Activated naive CD4-positive, alpha-beta T cell treated with anti-CD3 and anti-CD28 coated beads, Interleukin-2, amount 50 U/mL, for 16 hours (primary cell): ENCODE measurements at places on chromosomes 5 and 9.
A peak's percentile ranks its signal among the peaks of the same experiment; 100 is the strongest.

GRCh38 chr5:173334808-173335207 is 6.6 kb upstream of the STC2 start:
- no peak for DNase-seq

DNA sequence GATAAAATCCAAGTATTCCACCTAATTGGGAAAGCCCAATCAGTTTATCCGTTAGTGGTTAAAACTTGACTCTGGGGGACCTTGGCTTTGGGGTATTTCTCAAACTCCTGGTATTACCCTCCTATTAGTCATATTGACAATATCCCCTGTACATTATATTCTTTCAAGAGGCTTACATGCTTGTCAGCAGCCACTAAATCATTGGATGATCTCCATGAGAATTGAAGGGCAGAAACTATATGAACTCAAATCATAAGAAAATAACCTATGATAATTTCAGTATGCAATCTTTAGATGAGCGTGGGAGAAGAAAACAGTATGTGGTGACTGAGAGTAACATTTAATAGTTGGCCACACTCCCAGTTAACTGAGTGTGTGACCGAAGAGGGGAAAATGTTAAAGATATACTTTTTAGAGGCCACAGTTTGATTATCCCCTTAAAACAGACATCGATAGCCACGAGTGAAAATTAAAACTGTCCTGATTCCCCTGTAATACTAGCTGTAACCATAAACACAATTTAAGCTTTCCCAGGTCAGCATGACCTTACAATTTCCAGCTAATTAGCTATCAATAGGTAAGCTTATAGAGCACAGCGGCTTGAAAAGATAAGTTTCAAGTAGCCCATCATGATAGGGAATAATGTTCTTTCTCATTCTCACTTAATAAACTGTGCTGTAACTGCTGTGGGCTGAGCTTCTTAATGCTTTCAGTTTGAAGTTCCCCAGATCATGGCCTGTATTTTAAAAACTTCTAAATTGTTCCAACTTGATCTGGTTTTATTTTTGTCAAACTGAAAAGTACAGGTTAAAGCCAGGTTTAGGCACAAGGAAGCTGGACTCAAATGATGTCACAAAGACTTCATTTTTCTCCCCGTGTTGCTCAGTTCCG is 58.6 kb downstream of the PUM3 start:
- no peak for DNase-seq

GRCh38 chr9:73215249-73215648 is 63.6 kb downstream of the ANXA1 start:
- DNase-seq, result no peak

GRCh38 chr5:143824851-143825720 is 13.1 kb downstream of the HMHB1 start:
- peak; percentile 83 for DNase-seq

GRCh38 chr5:79694652-79695051 is 5.0 kb downstream of the CMYA5 start:
- no peak for DNase-seq

- DNase-seq, result peak; percentile 49
Measured at GRCh38 chr9:93268551-93269314, 84.8 kb downstream of the WNK2 start.

GRCh38 chr9:135018306-135018915 is 69.1 kb upstream of the OLFM1 start:
- DNase-seq, result no peak

DNA sequence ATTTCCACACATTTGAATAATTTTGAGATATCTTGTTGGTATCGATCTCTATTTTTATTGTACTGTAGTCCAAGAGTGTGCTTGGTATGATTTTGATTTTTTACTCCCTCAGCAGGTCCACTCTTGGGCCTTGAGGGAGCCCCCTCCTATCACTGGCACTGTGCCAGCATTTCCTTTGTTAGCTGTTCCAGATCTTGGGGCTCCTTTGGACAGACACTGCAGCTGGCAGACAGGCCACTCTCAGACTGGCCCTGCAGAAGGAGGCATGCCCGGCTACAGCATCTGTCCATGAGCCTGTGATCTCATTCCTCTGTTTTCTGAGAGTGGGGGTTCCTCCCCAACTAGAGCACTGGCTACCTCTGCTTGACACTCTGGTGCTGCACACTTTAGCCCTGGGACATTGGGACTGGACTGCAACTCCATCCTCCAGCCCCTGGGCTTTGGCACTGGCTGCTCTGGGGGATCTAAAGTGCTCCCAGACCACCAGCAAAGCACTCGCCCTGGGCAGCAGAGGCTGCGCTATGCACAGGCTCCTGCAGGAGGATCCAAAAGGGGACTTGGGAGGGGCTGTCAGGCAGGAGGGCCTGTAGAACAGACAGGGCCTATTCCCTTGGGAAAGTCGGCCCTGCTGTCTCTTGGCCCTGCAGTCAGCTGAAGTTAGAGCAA is 271.3 kb upstream of the DMAC1 start:
- DNase-seq, result no peak

GRCh38 chr5:84378420-84378819 is 6.3 kb downstream of the EDIL3 start:
- DNase-seq, result no peak

- DNase-seq, result no peak
Measured at GRCh38 chr5:109029847-109030246, 282.1 kb downstream of the FER start.

GRCh38 chr9:136678624-136679023 is 8.6 kb downstream of the AGPAT2 start:
- no peak for DNase-seq

GRCh38 chr5:134945041-134945440 is 22.7 kb upstream of the CATSPER3 start:
- no peak for DNase-seq

GRCh38 chr5:135030123-135030955 is 3.7 kb downstream of the PITX1 start:
- no peak for DNase-seq

- no peak for DNase-seq
Measured at GRCh38 chr5:79850316-79850822, 140.7 kb downstream of the MTX3 start.

DNA sequence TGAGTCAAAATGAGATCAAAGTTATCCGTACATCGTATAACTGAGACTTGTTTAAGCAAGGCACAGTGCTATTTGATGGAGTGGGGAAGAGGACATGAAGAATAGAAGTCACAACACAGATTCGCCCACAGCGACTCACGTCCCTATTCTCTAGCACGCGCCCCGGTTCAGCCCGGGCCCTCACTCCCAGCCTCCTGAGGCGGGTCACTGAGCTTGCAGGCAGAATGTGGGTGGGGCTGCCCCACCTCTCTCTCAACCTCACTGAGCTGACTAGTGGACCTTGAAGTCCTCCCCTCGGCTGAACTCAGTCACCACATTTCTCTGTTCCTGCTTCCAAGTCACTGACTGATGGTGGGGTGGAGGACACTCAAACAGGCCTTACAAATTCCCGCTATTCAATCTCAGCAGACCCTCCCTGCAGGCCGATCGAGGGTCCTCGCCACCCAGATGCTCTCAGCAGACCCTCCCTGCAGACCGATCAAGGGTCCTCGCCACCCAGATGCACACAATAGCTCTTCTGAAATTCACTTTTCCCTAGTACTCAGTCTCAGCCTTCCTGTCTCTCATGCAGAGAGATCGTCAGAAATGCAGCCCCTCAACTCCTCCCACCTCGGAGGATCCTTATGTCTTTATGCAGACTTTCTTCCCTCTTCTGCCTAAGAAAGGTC is 12.9 kb downstream of the GLDC start:
- no peak for DNase-seq

DNA sequence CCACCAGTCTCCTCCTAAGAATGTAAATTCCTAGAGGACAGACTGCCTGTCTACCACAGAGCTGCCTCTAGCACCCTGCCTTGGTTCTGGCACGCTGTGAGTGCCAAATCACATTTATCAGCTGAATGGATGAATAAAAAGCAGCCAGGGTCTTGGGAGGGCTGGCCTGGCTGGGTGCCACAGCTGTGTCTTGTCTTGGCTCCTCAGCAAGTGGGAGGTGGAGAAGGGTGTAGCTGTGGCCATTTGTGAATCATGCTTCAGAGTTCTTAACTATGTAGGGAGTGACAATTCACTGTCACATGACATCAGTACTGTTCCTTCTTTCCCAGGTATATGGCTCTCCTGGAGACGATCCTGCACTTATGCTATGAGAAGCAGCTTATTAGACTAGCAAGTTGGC is 70.6 kb downstream of the DCP2 start:
- DNase-seq, result no peak

DNA sequence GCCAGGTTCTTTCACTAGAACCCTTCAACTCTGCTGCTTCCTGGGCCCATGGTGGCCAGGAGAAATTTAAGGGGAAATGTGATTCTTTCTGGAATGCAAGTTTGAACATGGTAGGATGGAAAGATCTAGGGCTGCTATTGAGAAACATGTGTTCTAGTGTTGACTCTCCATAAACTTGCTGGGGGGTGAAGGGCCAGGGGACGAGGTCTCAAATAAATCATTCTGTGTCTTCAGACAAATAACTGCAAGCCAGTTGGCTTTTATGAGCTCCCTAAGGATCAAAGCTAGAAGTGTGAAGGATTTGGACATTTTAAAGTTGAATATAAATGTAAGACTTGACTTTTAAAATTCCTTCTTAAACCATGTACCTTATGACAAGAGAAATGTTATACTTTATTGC is 78.5 kb downstream of the ZNF366 start:
- DNase-seq, result no peak

- no peak for DNase-seq
Measured at GRCh38 chr9:107504585-107505455, 15.3 kb upstream of the KLF4 start.
